ENCODE measurements at places on chromosomes 3 and 15.
A peak's percentile ranks its signal among the peaks of the same experiment; 100 is the strongest.

DNA sequence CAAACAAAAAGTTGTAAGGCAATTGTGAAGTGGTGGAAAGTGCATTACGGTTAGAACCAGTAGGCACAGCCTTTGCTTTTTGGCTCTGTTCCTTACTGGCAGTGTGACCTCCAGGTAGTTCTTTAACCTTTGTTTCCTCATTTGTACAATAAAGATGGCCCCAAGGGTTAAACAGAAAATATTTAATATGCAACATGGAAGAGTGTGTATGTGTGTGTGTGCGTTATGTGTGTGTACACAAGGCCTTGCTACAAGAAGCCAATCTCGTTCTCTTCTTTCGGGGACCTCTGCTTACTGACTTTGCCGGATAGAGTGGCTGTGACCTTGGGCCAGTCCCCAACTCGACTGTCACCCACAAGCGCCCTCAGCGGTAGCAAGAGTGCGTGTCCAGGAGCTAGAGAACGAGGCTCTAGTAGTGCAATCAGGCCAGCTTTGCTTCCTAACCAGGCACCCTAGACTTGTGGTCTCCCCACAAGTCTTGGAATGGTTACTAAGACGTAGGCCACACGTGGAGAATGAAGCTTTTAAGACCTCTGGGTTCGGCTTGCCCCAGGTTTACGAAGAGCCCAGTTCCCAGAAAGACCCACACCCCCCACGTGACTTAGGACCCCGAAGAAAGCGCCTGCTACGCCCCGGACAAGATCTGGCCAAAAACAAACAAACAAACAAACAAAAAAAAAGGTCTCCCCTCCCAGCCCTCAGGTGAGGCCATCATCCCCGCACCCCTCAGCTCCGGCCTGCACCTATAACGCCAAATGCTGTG lies 593 bp downstream of the CIAO2A start:
- H3K27me3 ChIP-seq, result no peaks in the 10 kb centered on the region
- peak overlapping the region; percentile 90 for H3K27ac ChIP-seq
- no peak for DNase-seq
- peaks cover 49% of the 10 kb centered on the region for H3K4me1 ChIP-seq

DNA sequence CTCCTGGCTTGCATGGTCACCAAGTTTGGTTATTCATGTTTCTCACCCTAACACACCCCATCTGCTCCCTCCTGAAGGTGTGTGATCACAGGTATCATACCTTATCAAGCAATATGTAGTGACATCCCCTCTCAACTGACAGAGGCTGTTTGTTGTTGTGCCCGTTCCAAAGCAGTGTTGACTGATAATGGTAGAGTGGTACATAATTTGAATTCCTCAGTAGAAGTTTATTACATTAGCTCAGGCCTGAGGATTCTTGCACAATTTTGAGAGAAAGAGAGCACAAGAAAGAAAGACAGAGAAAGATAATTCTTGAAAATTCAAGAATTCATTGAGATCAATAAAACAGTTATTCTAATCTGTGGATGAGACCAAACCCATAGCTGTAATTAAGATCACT lies 69.1 kb upstream of the SATB1 start:
- DNase-seq, result no peak
- no peaks in the 10 kb centered on the region for H3K27me3 ChIP-seq
- H3K4me3 ChIP-seq, result no peak overlapping the region
- no peaks in the 10 kb centered on the region for H3K36me3 ChIP-seq
- no peak overlapping the region for H3K27ac ChIP-seq
- no peaks in the 10 kb centered on the region for H3K4me1 ChIP-seq

- no peak overlapping the region for H3K27ac ChIP-seq
- no peaks in the 10 kb centered on the region for H3K36me3 ChIP-seq
- H3K4me1 ChIP-seq, result peaks cover 6% of the 10 kb centered on the region
- no peak overlapping the region for H3K4me3 ChIP-seq
Observed at GRCh38 chr15:31004220-31004733, 12.8 kb upstream of the MTMR10 start.

GRCh38 chr3:118782755-118783202 lies 251.9 kb downstream of the IGSF11 start:
- no peaks in the 10 kb centered on the region for H3K36me3 ChIP-seq
- H3K4me3 ChIP-seq, result no peak overlapping the region
- no peaks in the 10 kb centered on the region for H3K27me3 ChIP-seq
- H3K27ac ChIP-seq, result no peak overlapping the region

DNA sequence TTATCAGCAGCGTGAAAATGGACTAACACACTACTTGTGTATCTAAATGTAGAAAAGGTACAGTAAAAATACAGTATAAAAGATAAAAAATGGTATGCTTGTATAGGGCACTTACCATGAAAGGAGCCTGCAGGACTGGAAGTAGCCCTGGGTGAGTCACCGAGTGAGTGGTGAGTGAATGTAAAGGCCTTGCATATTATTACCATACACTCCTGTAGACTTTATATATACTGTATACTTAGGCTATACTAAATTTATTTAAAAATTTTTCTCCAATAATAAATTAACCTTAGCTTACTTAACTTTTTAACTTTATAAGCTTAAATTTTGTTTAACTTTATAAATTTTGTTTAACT lies 67.2 kb upstream of the TSPAN3 start:
- H3K27ac ChIP-seq, result no peak overlapping the region
- H3K27me3 ChIP-seq, result no peaks in the 10 kb centered on the region
- H3K4me3 ChIP-seq, result no peak overlapping the region
- DNase-seq, result no peak
- H3K4me1 ChIP-seq, result no peaks in the 10 kb centered on the region

DNA sequence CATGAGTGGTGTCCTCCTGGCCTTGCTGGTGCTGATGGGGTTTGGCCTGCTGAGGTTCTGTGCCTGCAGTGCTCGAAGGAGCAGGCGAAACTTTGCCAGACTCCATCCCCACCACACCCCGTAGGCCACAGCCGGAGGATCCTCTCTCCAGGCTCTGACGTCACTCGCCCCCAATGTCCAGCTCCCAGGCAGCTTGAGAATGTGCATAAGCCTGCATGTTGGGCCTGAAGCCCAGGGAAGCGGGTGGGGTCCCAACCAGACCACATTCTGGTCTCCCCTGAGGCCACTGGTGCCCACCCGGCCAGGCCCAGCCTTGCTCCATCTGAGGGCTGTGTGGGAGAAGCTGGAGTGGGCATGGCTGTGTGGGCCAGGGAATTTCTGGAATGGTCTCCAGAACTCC lies 109.8 kb downstream of the ASB7 start:
- no peak for DNase-seq
- H3K4me1 ChIP-seq, result peaks cover 17% of the 10 kb centered on the region
- H3K4me3 ChIP-seq, result no peak overlapping the region
- H3K27me3 ChIP-seq, result no peaks in the 10 kb centered on the region

DNA sequence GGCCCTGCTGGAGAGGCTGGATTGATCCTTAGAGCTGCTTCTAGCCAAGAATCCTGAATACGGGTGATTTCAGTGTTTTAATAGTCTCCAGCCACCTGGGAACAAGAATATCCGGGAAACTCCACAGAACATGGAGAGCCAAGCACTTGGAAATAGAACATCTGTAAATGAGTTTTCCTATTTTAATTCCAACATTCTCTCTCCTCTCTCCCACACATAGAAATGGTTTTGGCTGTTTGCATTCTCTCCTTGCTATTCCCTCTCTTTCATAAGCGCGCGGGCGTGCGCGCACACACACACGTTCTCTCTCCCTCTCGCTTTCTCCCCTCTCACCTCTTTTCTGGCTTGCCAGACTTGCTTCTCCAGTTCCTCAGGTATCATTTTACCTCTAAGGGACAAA lies 50.6 kb downstream of the GADL1 start:
- DNase-seq, result no peak
- no peak overlapping the region for H3K4me3 ChIP-seq
- H3K27me3 ChIP-seq, result no peaks in the 10 kb centered on the region
- no peaks in the 10 kb centered on the region for H3K4me1 ChIP-seq

- DNase-seq, result no peak
- H3K4me3 ChIP-seq, result no peak overlapping the region
- H3K4me1 ChIP-seq, result no peaks in the 10 kb centered on the region
- H3K36me3 ChIP-seq, result no peaks in the 10 kb centered on the region
- H3K27me3 ChIP-seq, result no peaks in the 10 kb centered on the region
- H3K27ac ChIP-seq, result no peak overlapping the region
Observed at GRCh38 chr3:139468399-139468798, 7.9 kb downstream of the RBP2 start.

GRCh38 chr3:135917076-135917475 lies 48.5 kb upstream of the PPP2R3A start:
- H3K4me3 ChIP-seq, result no peak overlapping the region
- no peaks in the 10 kb centered on the region for H3K36me3 ChIP-seq
- DNase-seq, result no peak
